ENCODE measurements at places on chromosomes 7 and 10.

GRCh38 chr7:144408121-144408520 is 4.6 kb upstream of the NOBOX start:
- DNase-seq: no peak

GRCh38 chr10:68239596-68240150 is 7.8 kb upstream of the ATOH7 start:
- DNase-seq: no peak

DNA sequence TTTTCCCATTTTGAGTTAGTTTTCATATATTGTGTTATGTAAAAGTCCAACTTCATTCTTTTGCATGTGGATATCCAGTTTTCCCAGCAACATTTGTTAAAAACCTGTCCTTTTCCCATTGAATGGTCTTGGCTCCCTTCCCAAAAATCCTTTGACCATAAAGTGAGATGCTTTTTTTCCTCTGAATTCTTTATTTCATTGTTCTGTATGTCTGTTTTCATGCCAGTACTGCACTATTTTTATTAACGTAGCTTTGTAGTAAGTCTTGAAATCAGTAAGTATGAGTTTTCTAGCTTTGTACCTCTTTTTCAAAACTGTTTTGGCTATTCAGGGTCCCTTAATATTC is 20.0 kb downstream of the C1GALT1 start:
- DNase-seq: no peak

DNA sequence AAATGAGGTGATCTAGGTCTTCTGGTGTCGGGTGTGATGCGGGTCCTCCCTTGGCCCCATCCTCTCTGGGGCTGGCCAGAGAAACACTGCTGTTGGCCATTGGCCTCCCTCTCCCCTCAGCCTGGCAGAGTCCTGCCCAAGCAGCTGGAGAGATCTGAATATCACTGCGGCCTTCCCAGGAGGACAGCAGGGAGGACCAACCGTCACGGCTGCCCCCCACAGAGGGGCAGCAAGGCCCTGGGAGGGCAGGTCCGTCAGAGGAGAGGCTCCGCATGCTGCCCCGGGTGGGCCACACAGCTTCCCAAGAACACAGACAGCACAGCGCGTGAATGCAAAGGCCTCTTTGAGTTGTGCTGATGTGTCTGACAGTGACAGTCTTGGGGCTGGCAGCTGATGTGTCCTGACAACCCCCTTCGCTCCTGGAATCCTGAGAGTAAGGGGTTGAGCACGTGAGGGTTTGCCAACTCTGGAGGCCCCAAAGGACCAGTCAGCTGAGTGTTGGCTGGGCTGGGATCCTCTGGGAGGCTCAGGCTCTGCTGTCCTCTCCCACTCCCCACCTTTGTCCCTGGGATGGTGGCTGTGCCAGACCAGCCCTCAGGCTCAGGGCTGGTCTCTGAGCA is 132.5 kb upstream of the UNC5B start:
- DNase-seq: no peak

DNA sequence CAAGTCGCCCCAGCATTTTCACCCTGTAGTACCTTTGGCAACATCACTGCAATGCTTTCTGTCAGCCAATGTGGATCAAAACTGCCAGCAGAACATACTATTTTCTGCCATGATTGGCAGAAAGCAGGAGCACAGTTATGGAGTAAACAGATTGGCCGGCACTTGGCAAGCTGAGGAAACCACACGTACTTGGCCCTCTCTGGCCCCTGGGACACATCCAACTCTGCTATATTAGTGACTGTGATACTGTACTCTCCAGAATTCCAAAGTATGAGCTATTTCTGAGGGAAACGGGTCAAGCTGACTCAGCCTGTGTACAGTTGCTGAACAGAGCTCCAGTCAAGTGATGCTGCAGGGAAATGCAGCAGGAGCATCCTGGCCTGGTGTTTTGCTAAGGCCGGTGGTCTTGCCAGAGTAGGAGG is 39.8 kb upstream of the LANCL2 start:
- DNase-seq: no peak
